ENCODE measurements at places on chromosomes 3 and 15.

DNA sequence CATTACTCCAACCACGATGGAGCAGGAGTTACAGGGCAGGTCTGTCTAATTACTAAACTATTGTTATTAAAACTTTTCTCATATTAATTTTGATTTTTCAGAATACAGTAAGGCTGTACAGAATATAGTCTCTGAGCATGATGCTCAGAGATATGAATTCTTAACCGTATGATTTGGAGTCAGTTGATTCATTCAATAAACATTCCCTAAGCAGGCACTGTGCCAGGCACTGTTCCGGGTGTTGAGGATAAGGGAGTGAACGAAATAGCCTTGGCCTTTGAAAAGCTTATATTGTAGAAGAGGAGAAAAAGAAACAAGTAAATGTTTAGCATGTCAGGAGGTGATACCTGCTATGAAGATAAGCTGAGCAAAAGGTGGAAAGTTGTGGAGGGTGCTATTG, 187.3 kb downstream of the KCNAB1 start:
- no peak for DNase-seq

- no peak for DNase-seq
Observed at GRCh38 chr3:38039899-38040261, 872 bp downstream of the DLEC1 start.

DNA sequence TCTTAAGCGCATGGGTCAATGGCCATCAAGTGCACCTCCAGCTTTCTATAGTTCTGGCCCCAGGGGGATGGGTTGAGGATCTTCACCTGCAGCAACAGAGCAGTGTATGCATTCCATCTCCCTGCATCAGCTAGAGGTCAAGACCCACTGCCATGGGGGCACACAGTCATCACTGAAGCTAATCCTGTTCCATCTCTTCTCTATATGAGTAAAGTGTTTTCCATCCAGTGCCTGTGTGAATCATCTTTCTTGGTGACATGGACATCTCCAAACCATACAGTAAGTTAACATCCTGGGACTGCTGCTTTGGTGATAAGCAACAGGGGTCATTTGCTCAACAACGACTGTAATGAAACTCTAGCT, 4.4 kb upstream of the ENTPD3 start:
- no peak for DNase-seq

GRCh38 chr3:194321693-194322640, 29.2 kb downstream of the CPN2 start:
- DNase-seq = no peak

GRCh38 chr15:96746665-96747064, 416.2 kb downstream of the NR2F2 start:
- DNase-seq = no peak

GRCh38 chr3:43153216-43154083, 47.6 kb upstream of the POMGNT2 start:
- DNase-seq = no peak
